Sigmoid colon (tissue), 7 donors: ENCODE measurements at places on chromosomes 13 and 19. TPM values are rescaled to one million over a fixed set of nuclear protein-coding genes. Genes with fewer than 3 reads are reported as not detected.

The WIZ gene
- total RNA-seq = 36.7 TPM

The SPRY2 gene
- total RNA-seq = 33.5 TPM

- DNase-seq = no peak
Measured at GRCh38 chr13:27982361-27982760, 6.1 kb downstream of the URAD start.

DNA sequence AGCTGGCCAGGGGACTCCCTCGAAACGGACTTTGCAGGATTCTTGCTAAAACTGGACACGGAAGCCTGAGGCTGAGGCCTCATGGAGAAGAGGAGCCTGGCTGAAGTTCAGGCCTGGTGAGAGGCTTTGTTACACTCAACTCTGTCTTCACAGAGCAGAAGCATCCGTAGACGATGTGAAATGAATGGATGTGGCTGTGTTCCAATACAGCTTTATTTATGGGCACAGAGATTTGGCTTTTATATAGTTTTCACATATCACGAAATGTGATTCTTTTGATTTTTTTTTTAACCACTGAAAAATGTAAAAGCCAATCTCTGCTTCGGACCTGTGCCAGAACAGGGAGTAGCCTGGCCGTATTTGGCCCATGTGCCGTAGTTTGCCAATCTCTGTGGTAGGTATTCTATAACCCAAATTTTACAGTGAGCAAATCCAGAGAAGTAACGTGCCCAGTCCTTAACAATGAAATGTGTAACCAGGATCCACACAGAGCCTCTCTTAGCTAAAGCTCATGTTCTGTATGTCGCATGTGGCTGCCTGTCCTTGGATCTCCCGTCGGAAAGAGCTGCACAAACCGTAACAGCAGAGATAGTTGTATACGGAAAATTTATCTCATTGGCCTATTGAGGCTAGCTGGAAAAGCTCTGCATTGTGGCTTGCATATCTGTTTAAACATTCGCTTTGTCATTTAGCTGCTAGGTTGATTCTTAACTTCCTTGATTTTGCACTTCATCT lies 171.6 kb upstream of the RNF113B start:
- DNase-seq = no peak

GRCh38 chr13:30998136-30999088 lies 66.0 kb downstream of the TEX26 start:
- DNase-seq = no peak

The CGB5 gene
- total RNA-seq = not detected
